Fibroblast of skin of scalp (primary cell): ENCODE measurements at places on chromosomes 1 and 21.
A peak's percentile ranks its signal among the peaks of the same experiment; 100 is the strongest.

DNA sequence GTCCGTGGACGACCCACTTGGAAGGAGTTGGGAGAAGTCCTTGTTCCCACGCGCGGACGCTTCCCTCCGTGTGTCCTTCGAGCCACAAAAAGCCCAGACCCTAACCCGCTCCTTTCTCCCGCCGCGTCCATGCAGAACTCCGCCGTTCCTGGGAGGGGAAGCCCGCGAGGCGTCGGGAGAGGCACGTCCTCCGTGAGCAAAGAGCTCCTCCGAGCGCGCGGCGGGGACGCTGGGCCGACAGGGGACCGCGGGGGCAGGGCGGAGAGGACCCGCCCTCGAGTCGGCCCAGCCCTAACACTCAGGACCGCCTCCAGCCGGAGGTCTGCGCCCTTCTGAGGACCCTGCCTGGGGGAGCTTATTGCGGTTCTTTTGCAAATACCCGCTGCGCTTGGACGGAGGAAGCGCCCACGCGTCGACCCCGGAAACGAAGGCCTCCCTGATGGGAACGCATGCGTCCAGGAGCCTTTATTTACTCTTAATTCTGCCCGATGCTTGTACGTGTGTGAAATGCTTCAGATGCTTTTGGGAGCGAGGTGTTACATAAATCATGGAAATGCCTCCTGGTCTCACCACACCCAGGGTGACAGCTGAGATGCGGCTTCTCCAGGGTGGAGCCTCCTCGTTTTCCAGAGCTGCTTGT, 32.4 kb downstream of the PRMT2 start:
- DNase-seq = peak; percentile 33

- DNase-seq = no peak
These were observed 58.4 kb downstream of the KLHDC7A start for GRCh38 chr1:18539171-18539570.

GRCh38 chr1:25051504-25051903, 121.4 kb upstream of the RUNX3 start:
- no peak for DNase-seq

GRCh38 chr21:46559291-46559983, 45.4 kb downstream of the S100B start:
- no peak for DNase-seq

- no peak for DNase-seq
These were observed 231 bp upstream of the RPS6KA1 start for GRCh38 chr1:26529405-26529654.

DNA sequence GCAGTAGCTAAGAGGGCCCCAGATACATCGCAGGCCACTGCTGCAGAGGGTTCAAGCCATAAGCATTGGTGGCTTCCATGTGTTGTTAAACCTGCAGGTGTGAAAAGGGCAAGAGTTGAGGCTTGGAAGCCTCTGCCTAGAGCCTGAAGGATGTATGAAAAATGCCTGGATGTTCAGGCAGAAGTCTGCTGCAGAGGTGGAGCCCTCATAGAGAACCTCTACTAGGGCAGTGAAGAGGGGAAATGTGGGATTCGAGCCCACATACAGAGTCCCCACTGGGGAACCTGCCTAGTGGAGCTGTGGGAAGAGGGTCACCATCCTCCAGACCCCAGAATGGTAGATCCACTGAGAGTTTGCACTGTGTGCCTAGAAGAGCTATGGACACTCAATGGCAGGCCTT, 30.6 kb upstream of the ADGRL4 start:
- no peak for DNase-seq

DNA sequence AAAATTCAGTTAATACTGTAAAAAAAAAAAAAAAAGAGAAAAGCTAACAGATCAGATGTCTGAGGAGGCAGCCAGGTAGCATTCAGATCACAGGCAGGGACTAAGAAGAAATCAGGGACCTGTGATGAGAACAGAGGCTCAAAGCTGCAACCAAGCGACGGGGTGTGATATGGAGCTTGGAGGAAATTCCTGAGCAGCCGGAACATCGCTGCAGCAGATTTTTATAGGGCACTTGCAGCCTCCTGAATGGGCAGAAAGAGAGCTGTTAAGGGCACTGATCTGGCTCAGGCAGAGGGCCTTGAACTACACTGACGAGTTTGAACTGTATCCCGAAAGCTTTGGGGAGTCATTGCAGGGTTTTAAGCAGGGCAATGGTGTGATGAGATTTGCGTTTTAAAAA, 315.4 kb downstream of the ADGRL2 start:
- no peak for DNase-seq

DNA sequence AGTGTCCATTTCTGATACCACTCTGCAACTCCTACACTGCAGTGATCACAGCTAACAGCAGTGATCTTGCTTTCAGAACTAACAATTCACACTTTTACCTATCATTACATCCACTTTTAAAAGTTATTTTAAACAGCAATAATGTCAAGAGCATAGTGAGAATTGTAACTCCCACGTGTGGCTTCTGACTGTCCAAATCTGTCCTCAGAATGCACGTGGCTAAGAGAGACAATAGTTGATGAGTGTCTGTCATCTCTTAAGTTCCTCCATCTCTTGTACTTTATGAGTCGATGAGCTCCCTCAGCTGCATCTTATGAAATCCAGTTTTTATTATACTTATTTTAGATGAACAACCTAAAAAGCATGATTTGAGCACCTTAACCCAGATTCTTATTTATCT, 16.5 kb upstream of the CFHR5 start:
- no peak for DNase-seq

DNA sequence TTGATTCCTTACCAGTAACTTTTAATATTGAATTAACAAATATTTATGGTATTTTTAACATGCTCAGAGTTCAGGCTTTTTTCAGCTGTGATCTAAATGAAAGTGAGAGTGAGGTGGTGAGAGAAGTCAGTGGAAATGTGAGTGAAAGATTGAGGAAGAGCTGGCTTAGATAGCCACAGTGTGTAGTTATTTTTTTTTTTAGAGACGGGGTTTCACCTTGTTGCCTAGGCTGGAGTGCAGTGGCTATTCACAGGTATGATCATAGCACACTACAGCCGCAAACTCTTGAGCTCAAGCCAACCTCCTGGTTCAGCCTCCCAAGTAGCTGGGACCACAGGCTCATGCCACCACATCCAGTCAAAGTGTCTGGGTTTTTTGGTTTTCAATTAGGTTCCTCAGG, 10.9 kb downstream of the RNF11 start:
- no peak for DNase-seq

DNA sequence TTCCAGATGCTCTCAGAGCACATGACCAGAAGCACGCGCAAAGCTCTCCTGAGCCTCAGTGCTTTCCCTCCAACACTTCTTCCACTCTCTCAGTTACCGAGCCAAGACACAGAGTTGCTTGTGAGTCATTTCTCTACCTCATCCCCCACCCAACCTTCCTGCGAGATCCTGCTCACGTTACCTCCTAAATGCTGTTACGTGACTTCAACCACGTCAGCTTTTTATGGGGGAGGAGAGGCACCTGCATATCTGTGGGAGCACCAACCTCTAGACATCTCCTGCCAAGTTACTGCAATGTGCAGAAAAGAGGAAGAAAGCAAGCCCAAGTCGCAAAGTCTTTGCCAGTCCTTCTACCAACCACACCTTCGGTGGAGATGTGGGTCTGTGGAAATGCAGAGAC, 27.2 kb upstream of the ERG start:
- DNase-seq = no peak

DNA sequence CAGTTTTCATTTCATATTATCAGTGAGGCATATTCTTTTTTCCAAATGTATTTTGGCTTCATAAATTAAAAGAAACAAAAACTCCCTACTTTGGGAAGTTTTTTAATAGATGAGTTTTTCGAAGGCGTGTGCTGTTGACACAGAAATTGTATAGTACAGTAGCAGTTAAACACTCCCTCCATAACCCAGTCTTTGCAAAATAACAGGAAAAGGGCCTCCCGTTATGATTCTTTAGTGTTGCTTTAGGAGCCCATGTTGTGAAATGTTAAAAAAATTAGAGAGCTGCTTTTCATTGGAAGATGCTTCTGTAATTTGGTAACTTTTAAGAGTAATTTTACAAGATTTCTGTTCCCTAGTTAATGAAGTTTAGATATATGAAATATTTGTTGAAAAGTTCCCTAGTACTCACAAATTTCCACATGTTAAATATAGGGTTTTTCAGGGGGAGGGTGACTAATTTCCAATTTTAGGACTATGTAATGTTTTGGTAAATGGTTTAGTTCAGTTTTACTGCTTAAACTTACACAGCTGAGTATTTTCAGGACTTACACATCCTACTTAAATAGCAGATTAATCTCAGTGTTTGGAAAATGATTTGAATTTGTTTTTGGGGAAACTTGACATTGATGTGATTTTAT, 2.0 kb downstream of the CAMSAP2 start:
- no peak for DNase-seq

DNA sequence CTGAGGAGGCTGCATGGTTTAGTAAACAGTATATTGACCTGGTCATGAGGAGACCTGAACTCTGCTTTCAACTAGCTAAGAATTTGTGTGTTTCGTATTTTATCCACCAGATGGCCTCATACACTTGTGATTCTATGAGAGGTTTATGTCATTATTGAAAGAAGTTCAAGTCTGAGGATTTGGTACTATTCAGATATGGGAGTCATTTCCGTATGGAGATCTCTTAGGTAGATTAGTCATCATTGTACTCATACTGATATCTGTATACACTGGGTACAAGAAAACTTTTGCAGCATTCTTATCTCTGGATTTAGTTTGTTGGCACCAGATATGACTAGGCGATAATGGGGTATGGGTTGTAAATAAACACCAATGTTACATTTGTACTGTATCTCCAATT, 26.6 kb downstream of the ATF6 start:
- DNase-seq = peak; percentile 81

- DNase-seq = no peak
These were observed 55.7 kb upstream of the ACADM start for GRCh38 chr1:75668813-75669212.

DNA sequence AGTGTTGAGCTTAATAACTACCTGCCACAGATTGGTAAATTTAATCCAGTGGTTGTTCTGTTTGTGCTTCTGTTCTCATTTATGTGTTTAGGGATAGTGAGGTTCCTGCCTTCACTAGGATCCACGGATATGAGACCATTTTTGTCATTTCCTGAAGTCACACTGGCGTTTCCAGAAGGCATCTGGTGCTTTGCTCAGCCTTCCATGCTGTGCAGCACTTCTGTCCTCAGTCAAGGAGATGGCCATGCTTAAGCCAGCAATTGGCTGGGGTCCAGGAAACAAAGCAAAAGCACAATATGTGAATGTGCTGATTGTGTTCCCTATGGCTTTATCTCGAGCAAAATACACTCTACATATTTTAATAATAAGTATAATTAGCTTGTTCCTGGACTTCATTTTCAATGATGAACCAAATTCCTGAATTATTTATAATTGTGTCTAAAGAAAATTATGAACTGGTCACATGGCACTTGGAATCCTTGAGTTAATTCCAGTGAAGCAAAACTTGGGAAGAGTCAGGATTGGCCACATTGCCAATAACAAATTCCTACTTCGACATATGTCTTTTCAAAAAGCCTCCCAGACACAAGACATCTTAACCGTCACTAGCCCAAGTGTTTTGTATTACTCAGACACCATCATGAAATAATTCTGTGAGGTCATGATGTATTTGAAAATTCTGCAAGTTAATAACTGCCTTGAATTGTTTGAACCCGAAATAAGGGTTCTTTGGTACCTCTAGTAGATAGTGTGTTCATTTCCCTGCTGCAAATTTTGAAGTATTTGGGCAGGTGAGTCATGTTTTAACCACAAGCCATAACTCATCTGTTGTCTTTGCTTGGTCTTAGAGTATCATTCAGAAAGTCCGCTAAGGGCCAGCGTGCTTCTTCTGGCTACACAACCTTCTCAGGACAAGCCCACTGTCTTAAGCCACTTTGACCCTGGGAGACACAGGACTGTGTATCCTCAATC, 412.4 kb downstream of the DISC1 start:
- peak; percentile 43 for DNase-seq

DNA sequence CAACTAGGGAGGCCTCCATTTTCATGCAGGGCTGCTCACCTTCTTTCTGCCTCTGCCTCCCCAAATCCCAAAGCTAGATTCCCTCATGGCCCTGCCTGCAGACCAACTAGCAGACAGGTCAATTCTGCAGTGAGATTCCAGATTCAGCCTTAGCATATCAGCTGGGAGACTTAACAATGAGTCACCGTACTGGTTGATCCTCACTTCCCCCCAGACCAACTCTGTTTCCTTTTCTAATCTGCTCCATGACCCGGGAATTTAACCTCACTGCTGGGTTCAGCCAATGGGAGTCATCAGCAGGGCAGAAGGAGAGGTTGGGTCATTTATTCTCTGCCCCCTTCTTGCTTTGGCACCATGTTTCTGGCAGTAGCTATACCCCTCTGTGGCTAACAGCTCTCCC, 140.6 kb upstream of the GRIK3 start:
- no peak for DNase-seq

- DNase-seq = no peak
These were observed 79.5 kb downstream of the DISP1 start for GRCh38 chr1:222894331-222894730.

- DNase-seq = no peak
These were observed 12.2 kb upstream of the TTC4 start for GRCh38 chr1:54703471-54703870.

- no peak for DNase-seq
These were observed 41.1 kb upstream of the IL19 start for GRCh38 chr1:206729507-206729906.

DNA sequence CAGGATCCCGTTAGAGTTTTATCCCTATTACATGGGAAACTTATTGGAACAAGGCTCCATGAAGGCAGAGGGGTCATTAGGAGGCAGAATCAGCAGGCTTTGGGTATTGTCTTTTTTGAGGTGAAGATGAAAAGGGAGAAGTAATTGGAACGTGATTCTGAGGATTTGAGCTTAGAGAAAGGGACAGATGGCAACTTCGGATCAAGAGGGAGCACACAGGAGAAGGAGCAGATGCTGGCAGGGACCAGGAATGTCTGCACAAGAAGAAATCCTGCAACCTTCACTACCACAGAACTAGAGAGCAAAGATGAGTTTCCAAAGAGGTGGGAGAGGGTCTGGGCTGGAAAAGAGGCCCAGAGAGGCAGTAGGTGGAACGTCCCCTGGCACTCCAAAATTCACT, 202.8 kb downstream of the RRAGC start:
- DNase-seq = no peak

- DNase-seq = no peak
These were observed 12.8 kb upstream of the LRRC52 start for GRCh38 chr1:165531021-165531420.

DNA sequence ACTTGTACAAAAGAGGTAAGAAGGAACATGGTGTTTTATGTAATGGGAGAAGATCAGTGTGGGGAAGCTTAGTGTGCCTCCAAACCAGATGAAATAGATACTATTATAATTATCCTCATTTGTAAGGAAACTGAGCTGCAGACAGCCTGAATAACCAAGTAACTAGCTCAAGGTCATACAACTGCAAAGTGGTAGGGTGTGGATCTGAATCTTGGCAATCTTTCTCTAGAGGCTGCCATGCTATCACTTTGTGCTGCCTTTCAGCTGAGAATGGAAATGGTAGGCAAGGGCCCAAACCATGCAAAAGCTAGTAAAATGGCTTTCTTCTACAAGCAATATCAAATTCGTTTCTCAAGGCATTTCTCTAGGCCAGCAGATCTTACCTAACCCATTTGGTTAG, 51.0 kb downstream of the DUSP10 start:
- no peak for DNase-seq
